ENCODE measurements at places on chromosomes 11 and 22.

- no peak for DNase-seq
Measured at GRCh38 chr11:1032310-1032891, 4.1 kb downstream of the MUC6 start.

GRCh38 chr11:76030968-76031590 lies 175.2 kb downstream of the WNT11 start:
- no peak for DNase-seq

DNA sequence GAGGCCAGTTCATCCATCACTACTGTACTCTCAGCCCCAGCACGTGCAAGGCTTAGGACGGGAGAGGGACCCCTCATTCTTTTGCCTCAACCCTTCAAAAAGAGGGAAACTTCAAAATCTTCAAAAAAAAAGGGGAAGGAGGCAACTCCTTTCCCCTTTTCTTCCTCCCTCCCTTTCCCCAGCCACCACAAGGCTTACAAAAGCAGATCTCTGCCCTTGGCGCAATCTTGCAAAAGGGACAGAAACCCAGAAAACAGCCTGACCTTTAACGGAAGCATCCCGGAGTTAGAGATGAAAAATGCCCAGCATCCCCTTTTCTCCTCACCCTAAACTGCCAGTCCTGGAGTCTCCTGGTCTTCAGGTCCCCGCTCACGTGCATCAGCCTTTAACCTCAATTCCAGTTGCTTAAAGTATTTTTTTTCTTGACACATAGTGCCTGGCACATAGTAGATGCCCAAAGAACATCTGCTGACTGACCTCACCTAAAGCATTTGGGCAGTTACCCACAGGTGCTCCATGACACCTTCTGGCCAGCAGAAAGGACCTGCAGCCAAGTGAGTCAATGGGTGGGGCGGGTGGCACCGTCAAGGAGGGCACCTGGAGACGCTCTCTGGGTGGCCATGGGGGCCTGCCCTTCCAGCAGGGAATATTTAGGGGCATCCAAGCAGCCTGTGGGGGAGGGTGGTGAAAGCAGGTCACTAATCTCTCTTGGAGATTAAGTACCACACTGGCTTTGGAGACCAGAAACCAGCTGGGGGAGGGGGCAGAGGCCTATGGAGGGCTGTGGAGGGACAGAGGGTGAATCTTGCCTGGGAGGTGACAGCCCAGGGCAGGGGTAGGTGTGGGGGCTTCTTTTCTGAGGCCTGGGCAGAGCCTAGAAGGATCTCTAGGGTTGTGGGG lies 16.3 kb downstream of the NECTIN1 start:
- no peak for DNase-seq

DNA sequence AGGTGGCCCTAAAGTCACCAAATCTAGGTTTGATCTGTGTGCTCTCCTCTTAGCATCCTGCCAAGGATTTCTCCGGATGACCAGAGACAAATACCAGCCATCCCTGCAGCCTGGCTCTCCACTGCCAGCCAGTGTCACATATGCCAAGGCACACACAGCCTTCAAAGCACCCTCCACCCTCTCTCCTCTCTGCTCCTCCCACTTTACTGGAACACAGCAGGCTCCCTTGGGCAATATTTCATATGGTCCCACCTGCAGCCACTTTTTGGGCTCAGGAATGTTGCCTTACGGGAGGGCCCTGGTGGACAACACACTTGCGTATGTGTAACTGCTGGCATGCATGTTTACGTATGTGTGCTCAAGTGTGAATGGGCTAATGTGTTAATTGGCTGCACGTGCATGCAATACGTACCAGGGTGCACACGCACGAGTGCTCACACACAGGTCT lies 183.9 kb downstream of the CEP164 start:
- DNase-seq: no peak

DNA sequence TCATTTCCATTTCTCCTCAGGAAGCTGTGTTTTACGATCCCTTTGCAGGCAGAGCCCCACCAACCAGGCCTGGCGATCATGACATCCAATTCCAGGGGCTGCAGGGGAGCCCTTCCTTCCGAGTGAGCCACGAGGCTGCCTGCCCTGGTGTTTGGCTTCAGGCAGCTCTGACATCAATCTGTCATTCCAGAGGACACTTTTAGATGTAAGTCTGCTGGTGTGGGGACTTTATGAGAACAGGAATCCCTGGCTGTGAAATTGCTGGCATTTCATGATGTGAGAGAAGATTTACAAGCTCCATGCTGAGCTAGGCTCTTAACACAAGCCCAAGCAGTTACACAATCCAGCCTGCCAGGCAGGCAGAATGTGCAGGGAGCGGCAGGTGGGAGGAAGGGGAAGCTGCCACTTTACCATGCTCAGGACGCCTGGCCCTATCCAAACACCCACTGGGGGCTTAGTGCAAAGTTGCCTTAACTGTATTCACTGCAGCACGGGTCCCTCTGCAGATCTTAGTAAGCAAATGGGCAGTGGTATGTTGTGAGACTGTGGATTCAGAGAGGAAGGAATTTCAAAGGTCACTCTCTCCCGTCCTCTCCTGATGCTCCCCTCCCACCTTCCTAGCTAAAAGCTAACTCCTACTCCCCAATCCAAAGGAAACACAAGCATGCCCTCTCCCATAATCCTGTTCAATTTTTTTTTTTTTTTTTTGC lies 43.4 kb upstream of the MICAL2 start:
- no peak for DNase-seq

- DNase-seq: no peak
Measured at GRCh38 chr11:61534933-61535839, 26.6 kb downstream of the LRRC10B start.

DNA sequence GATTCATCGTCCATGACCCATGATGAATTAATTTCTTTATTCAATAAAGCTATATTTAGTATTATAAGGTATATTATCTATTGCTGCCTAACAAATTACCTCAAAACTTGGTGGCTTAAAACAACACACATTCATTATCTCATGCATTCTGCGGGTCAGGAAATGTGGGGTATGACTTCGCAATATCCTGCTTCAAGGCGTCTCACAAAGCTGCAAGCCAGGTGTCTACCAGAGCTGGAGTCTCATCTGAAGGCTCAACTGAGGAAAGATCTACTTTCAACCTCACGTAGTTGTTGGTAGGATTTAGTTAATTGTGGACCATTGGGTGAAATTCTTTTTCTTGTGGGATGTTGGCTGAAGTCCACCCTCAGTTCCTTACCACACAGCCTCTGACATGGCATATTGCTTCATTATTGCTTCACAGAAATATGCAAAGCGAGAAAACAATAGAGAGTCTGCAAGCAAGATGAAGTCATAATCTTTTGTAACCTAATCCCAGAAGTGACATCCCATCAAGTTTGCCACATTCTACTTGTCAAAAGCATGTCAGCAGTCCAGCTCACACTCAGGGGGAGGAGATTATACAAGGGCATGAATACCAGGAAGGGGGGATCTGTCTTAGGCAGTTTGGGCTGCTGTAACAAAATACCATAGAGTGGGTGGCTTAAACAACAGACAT lies 45.1 kb downstream of the KREMEN1 start:
- no peak for DNase-seq

DNA sequence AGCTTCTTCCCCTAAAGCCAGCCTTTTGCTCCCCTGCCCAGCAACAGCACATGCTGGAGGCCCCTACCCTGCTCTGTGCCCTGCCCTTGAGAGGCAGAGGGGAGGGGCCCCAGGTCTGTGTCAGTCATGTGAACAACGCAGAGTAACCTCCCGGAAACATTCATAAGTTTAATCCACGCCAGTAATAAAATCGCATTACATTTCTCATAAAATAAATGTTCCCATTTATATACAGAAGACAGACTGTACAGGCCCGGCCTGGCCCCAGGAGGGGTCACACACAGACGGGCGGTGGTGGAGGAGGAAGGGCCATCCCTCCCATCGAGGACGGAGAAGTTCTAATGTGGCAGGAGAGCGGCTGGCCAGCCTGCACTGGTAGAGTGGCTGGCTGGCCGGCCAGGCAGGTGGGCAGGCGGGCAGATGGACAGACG lies 39.5 kb downstream of the LMO1 start:
- DNase-seq: no peak

- no peak for DNase-seq
Measured at GRCh38 chr11:19347911-19348310, 107.2 kb upstream of the E2F8 start.

GRCh38 chr11:63227521-63228107 lies 15.8 kb downstream of the SLC22A25 start:
- DNase-seq: no peak

DNA sequence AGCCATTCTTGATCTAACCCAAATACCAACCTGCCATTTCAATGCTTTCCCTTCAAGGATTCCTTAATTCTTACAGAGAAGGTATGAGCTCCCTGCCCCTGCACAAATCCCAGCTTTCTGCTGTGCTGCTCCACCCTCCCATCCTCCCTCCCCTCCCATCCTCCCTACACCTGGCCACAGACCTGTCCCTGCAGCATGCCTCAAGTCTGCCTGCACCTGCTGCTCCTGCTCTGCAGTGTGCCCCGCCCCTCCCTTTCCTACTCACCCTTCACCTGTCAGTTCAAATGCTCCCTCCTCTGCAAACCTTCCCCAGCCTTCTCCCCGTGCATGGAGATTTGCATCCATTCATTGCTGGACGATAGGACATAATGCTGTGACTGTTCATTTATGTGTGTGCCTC lies 139.9 kb upstream of the NARS2 start:
- DNase-seq: no peak

- DNase-seq: no peak
Measured at GRCh38 chr22:42273855-42274451, 3.5 kb upstream of the TCF20 start.

GRCh38 chr22:32144496-32145274 lies 14.4 kb downstream of the C22orf42 start:
- no peak for DNase-seq

DNA sequence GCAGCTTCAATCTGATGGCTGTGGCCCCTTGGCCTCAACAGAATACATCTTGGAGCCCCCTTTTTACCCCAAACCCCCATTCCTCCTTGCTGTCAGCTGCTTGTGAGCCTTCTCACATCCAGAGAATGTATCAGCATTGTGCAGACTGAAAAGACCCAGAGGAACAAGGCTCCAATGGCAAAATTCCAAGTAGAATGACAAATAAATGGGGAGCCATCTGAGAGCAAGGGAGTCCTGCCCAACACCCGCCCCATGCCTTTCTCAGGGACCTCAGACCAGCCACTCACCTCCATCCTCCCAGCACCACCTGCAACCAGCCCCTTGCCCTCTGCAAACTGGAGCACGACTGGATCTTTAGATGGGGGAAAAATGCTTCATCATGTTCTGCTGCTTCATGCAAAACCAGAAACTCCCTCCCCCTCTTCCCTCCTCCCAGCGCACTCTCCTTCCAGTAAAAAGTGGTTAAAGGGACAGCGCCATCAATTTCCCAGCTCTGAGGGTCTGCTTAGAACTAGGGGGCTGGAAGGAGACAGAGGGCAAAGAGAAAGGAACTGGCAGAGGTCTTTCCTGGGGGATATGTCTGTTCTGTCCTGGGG lies 2.2 kb upstream of the NEFH start:
- DNase-seq: no peak

DNA sequence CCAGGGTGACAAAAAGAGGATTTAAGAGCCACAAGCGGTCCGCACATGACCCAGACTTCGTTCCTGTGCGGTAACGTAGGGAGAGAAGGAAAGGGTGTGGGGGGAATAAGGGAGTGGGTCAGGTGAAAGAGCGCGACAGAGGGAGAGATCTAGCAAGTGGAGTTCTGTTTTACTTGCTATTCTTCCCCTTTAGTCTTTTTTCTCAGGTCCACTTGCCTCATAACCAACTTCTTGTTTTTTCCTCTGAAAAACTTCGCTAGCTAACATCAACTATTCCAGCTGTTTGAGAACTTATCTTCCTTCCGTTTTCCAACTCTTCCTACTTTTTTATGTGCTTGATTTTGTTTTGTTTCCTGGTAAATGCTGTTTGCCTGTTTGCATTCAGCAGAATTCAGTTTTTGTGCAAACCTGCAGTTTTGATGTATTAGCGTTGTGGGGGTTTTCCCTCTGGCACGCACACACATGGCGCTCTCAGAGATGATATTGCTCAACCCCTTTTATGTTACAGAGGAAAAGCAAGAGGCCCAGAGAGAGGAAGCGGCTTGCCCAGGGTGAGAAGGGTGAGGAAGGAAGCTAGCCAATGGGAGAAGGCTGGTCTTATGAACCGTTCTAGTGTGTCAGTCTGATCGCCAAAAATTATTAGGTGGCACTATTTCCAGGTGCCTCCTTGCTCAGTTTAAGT lies 592 bp upstream of the CTSC start:
- no peak for DNase-seq

- DNase-seq: no peak
Measured at GRCh38 chr11:84824624-84825023, 802.5 kb downstream of the DLG2 start.

- DNase-seq: no peak
Measured at GRCh38 chr11:10856689-10857458, 979 bp downstream of the ZBED5 start.

DNA sequence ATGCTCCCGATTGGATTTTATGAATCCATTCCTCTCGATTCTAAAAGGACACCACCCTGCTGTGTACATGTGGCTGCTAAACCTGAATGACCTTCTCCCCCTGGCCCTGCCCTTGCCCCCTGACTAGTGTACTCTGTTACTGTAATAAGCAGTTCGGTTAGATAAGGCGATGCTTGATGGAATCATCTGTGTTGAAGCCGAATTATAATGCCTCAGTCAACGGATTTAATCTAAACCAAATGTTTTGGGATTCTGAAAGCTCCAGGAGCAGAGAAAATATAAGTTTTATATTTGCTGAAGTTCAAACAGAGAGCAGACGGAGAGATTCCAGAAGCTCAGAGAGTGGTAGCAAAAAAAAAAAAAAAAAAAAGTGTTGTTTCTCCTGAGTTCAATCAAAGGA lies 275.4 kb upstream of the MPPED2 start:
- no peak for DNase-seq

DNA sequence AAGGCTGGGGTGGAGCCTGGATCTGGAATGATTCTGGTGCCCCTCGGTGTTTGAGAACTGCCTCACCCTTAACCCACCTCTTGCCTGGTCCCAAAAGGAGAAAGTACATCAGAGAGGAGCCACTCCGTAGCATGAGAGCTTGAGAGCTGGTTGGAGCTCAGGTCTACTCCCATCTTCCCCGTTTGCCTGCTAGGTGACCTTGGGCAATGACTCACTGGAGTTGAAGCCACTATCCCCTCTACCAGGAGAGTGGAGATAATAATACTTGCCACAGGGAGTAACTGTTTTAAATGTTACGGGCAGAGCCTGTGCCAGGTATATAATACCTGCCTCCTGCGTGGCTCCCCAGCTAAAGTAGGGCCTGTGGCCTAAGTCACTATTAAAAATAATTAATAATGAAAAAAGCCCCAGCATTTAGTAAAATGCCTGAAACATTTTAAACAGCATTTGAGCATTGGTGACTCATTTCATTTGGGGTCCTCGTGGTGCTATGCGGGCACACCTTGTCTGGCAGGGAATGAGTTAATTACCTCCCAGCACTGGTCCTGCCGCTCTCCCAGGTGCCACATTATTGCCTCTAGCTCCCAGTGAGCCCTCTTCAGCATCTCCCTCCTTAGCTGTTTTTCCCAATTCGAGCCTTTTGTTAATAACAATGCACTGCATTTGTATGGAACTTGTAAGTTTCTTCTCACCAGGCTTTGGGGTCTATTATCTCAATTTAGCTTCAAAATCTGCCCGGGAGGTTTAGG lies 22.5 kb downstream of the CYTH4 start:
- no peak for DNase-seq

Measured in NCI-H1930 (cell line).